Cortex of kidney (tissue), 1 donor: ENCODE measurements at places on chromosomes 3 and 15.

DNA sequence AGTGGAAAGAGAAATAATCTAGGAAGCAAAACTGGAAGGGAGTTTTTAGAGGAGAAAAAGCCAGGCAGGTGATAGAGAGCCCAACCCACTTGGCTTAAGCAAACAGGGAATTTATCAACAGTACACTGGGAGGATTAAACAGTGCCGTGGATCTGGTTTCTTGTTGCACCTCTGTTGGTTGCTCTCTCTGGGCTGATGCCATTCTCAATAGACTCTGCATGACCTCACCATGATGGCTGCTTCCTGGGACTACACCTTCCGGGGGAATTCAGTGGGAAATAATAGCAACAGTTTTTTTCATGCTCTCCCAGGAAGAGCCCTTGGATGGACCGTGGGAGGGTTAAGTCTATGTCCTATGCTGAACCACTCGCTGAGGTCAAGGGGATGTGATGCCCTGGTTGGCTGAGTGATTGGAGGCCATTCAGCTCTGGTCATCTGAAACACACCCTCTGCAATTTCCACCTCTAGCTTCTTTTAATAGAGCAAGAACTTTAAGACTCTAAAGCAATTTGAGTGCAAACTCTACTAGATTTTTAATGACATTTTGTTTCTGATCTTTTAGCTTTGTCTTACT is 74.2 kb downstream of the EPHB1 start:
- DNase-seq, result no peak

- DNase-seq, result no peak
Measured at GRCh38 chr15:47398594-47398993, 318.7 kb upstream of the SEMA6D start.

GRCh38 chr3:24368605-24369004 is 126.0 kb downstream of the THRB start:
- DNase-seq, result no peak

DNA sequence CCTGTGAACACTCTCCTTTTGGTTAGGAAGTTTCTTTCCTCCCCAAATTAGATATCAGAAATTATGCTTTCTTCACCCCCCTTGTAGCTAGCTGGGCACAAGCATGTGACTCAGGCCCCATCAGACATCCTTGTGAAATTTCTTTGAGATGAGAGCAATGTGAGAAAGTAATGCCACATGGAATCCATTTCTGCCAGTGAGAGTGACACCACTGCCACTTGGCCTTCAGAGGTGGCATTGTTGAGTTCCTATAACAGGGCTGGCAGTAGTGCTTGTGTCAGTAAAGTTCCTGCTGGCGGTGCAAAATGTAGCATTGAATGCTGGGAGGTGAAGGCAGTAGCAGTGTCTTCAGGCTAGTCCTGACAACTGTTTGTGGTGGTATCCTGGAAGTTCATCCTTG is 80.7 kb upstream of the ZNF280D start:
- no peak for DNase-seq

- DNase-seq, result no peak
Measured at GRCh38 chr15:34883042-34883441, 86.5 kb downstream of the AQR start.
